Keratinocyte (primary cell): ENCODE measurements at places on chromosomes 2 and 18. TPM values are rescaled to one million over a fixed set of nuclear protein-coding genes. Genes with fewer than 3 reads are reported as not detected.

Gene CRYGC
- polyA plus RNA-seq = not detected in 3 replicates

Gene EPB41L3
- 0.33 to 0.70 TPM (median 0.39 TPM) in 3 replicates for polyA plus RNA-seq

Gene HOXD8
- polyA plus RNA-seq = 0.05 TPM in 1 of 3 replicates, not detected in the others

Gene PRKAG3
- polyA plus RNA-seq = not detected in 3 replicates

Gene FASTKD1
- polyA plus RNA-seq = 19.3 to 41.7 TPM (median 27.7 TPM) in 3 replicates

Gene CAPN14
- polyA plus RNA-seq = 0.57 to 2.2 TPM (median 1.1 TPM) in 3 replicates

Gene ICA1L
- polyA plus RNA-seq = 1.1 to 2.2 TPM (median 1.8 TPM) in 3 replicates

Gene SLC19A3
- 0.25 to 1.0 TPM (median 0.58 TPM) in 3 replicates for polyA plus RNA-seq

Gene WNT10A
- polyA plus RNA-seq = 0.78 to 6.6 TPM (median 2.1 TPM) in 3 replicates

Gene CYP27A1
- polyA plus RNA-seq = 0.12 to 0.27 TPM (median 0.19 TPM) in 3 replicates

Gene NUP35
- polyA plus RNA-seq = 13.9 to 22.6 TPM (median 15.4 TPM) in 3 replicates

Gene MYO5B
- 6.5 to 7.7 TPM (median 6.8 TPM) in 3 replicates for polyA plus RNA-seq

Gene DTNB
- 19.5 to 31.5 TPM (median 28.2 TPM) in 3 replicates for polyA plus RNA-seq

Gene LOXHD1
- not detected in 3 replicates for polyA plus RNA-seq

Gene GRB14
- 1.4 to 4.2 TPM (median 2.3 TPM) in 3 replicates for polyA plus RNA-seq

Gene METTL4
- 5.5 to 10.2 TPM (median 6.1 TPM) in 3 replicates for polyA plus RNA-seq

Gene CACNB4
- polyA plus RNA-seq = 0.08 to 0.82 TPM (median 0.30 TPM) in 3 replicates

Gene ZNF514
- polyA plus RNA-seq = 4.0 to 8.0 TPM (median 7.9 TPM) in 3 replicates

Gene ESPNL
- polyA plus RNA-seq = 0.14 to 0.19 TPM (median 0.16 TPM) in 3 replicates

Gene INPP1
- 5.6 to 6.3 TPM (median 6.1 TPM) in 3 replicates for polyA plus RNA-seq

Gene SEC11C
- polyA plus RNA-seq = 20.5 to 56.5 TPM (median 27.5 TPM) in 3 replicates

Gene LRRC30
- not detected in 3 replicates for polyA plus RNA-seq

Gene FRZB
- polyA plus RNA-seq = 0.05 TPM in 2 of 3 replicates, not detected in the other

Gene PLB1
- 5.2 to 6.7 TPM (median 5.4 TPM) in 3 replicates for polyA plus RNA-seq

Gene MMADHC
- polyA plus RNA-seq = 93.8 to 140 TPM (median 99.7 TPM) in 3 replicates

Gene EN1
- polyA plus RNA-seq = 0.05 to 0.24 TPM (median 0.08 TPM) in 3 replicates
